Cerebellar cortex (tissue), 1 donor: ENCODE measurements at places on chromosomes 7 and 10.

- DNase-seq: no peak
Observed at GRCh38 chr7:983004-983615, at the start of gene CYP2W1. TSS of gene CYP2W1 (plus strand) at chr7:983181. CDS start at chr7:983212, 31 bp downstream.

DNA sequence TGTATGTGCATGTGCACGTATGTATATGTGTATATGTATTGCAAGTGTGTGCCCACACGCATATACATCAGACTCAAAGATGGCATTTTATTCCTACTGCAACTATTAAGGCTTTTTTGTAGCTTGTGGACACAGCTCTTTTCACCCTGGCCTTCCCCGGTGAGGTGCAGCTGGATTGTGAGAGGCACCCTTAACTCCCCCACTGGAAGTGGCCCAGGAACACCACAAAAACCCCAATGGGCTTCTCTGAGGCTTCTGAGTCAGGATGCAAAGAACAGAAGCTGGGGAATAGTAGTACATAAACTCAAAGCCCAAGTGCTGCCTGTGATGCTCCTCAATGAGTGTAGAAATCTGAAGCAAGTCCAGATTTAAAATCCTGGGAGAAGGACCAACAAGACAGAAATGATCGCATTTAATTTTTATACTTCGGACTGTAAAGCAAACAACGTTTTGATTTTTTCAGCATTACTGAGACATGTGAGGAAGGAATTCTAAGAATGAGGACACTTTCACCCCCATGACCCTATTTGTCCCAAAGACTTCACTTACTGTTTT is 369.2 kb upstream of the MGMT start:
- no peak for DNase-seq

- no peak for DNase-seq
Observed at GRCh38 chr7:4769761-4770160, 5.7 kb upstream of the AP5Z1 start.

DNA sequence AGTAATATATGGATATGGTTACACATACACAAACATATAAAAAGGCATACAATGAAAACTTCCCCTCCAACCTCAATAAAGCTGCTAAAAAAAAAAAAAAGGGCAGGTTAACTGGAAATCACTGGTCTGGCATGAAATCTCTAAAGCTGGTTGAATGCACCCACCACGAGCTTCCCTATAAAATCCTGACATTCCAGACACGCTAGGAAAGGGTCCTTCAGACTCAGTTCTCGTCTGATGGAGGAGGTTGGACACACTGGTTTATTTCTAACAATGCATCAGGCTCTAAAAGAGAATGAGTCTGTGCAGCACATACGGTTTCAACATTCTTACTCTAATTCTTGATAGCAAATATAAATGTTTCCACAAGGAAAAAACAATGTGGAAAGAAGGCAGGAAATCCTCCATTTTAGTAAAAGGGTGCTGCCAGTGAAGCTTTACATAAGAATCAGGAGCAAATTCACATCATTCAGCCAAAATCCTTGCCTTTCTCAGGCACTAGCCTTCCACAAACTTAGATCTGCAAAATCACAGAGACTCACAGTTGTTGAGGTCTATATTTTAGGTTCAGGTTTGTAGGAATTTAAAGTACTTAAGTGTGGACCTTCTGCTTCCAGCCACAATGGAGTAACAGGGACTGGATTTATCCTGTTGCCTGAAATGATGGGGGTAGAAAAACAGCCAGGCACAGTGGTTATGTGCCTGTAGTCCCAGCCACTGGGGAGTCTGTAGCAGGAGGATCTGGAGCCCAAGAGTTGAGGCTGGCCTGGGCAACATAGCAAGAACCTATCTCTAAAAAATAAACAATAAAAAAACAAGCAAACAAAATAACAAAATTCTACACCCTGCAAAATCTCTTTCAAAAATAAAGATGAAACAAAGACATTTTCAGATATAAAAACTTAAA is 73.5 kb downstream of the CYTH3 start:
- no peak for DNase-seq

- no peak for DNase-seq
Observed at GRCh38 chr10:52128056-52128683, 185.9 kb upstream of the DKK1 start.

DNA sequence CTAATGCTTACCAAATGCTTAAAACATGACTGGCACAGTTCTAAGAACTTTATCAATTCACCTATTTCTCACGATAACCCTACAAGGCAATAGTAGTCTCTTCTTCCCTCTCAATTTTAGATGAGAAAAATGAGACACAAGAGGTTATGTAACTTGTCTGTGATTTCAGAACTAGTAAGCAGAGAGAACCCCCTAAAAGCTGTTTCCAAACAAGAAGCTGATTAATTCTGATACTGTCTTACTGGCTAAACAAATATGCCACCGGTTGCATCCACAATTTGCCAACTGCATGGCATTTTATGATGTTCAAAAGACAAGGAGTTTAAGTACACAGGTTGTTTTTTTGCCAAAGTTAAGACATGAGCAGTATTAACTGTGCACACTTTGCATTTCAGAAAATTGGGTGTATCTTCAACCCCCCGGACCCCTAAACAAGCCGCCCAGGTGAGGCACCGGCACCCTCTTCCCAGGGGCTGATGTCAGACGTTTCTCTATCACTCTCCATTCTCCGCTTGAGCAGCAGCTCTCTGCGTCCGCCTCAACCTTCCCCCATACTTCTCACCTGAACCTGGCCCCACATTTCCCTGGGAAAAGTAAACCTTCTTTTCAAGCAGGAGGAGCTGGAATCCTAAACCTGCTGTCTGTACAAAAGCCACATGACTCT is 21.7 kb downstream of the RSU1 start:
- DNase-seq: no peak

DNA sequence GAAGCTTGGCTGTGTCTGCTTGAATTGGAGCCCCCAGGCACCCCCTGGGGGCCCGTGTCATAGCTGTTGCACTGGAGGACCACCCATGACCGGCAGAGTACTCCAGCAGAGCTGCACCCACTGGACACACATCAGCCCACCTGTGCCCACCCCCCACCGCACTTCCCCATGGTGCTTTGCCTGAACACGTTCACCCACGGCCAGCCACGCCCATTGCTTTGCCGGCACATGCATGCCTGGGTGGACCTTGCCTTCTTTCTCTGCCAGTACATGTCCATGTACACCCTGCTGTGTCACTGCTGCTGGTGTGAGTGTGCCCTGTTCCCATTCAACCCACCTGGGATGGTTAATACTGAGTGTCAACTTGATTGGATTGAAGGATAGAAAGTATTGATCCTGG is 88.7 kb downstream of the SAMD9 start:
- DNase-seq: no peak

- DNase-seq: no peak
Observed at GRCh38 chr10:84907461-84908009, 579.1 kb downstream of the CCSER2 start.

DNA sequence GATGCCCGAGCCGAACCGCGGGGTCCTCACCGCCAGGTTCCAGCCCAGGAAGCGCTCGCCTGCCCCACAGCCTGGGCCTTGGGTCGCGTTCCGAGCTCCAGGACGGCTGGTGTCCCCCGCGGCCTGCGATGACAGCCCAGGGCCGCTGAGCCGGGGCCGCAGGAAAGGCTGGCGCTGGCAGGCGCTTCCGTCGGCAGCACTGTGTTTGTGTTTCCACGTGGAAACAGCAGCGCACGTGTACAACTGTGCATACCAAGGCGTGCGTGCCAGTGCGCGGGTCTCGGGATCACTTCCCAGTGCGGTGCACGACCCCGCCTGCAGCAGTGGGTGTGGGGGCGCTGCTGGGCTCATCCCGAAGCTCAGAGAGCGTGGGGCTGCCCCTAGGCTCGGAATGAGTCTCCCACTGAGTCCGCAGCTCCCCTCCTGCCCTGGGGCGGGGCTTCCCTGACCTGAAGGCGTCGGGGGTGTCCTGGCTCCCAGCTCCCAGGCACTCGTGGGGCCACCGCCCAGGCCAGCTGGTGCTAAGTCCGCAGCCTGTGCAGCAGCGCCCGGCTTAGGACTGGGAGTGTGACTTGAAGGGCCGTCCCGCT is 17.2 kb downstream of the AP5Z1 start:
- DNase-seq: no peak

- no peak for DNase-seq
Observed at GRCh38 chr7:46226860-46227259, 305.8 kb upstream of the IGFBP3 start.

DNA sequence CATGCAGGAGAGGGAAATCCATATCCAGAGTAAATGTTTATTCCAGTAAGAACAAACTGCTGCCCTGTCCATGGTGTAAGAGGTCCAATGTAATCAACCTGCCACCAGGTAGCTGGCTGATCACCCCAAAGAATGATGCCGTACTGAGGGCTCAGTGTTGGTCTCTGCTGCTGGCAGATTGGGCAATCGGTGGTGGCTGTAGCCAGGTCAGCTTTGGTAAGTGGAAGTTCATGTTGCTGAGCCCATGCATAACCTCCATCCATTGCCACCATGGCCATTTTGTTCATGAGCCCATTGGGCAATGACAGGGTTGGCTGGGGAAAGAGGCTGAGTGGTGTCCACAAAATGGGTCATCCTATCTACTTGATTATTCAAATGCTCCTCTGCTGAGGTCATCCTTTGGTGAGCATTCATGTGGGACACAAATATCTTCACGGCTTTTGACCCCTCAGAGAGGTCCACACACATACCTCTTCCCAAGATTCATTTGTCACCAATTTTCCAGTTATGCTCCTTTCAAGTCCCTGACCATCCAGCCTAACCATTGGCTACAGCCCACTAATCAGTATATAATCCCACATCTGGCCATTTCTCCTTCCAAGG is 23.3 kb upstream of the PAPSS2 start:
- DNase-seq: no peak

- no peak for DNase-seq
Observed at GRCh38 chr7:5689118-5689517, 92.3 kb downstream of the RNF216 start.

GRCh38 chr10:74008212-74008731 is 10.4 kb downstream of the VCL start:
- no peak for DNase-seq

DNA sequence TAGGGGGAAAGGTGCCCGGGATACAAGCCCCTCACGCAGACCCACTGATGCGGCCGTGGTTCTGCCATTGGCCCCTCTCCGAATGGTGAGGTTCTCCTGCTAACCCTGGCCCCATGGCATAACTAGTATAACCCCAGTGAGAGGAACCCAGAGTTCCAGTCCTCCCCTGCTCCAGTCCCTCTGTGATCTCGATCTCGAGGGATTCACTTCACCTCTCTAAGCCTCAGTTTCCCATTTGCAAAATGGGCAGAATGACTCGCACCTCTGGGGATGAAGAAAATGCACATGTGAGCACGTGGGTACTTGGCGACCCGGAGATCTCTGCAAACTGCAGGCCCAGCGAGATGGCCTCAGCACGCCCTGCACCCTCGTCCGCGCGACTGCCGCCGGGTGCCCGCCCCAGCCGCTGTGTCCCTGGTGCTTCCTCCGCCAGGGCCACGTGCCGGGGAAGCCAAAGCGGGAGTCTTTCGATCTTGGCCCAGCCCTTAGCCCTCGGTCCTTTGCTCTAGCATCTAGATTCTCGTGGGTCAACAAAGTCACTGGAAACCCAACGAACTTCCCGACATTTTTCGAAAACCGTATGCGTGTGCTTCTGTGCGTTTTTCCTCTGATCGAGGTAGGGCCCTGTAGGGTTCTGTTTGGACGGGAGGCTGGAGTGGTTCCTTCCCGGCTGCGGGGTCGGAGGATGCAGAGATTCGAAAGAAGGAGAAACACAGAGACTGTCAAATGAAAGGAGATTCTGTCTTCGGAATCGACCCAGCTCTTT is 169.8 kb downstream of the UBE2H start:
- DNase-seq: no peak

DNA sequence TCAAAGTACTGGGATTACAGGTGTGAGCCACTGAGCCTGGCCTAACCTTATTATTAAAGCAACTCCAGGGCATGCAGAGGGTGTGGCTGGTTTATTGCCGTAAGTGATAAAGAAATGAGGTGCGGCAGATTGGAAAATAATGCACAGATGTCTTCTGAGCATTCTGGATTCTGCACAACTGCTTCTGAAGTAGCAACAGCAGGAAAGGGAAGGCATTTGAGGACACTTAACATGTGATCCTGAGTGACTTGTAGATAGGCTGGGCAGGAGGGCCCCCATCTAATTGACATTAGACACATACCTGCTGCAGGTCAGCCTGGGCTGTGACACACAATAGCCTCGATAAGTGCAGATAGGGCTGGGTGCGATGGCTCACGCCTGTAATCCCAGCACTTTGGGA is 5.6 kb downstream of the RHBDD2 start:
- DNase-seq: no peak

- no peak for DNase-seq
Observed at GRCh38 chr7:145324081-145324480, 488.2 kb upstream of the TPK1 start.

DNA sequence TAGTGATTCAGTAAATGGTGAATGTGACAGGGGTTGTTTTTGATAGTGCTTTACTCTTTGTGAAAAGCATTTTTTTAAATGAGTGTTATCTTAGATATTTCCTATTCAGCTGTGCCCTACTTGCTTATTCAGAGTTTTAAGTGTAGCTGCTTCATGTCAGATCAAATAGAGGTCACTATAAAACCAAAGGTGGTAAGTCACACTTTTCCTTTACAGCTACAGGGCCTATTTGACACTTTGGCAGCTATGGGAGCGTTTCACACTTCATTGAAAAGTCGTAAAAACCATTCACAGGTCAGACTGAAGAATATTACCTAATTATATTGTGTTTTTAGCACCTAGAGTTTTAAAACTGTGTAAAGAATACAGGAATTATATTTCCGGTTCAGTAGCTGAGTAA is 67.3 kb downstream of the ANKIB1 start:
- DNase-seq: no peak

GRCh38 chr7:108813251-108814014 is 243.8 kb downstream of the DNAJB9 start:
- no peak for DNase-seq

- peak; percentile 23 for DNase-seq
Observed at GRCh38 chr10:84665883-84666463, 337.6 kb downstream of the CCSER2 start.

GRCh38 chr10:30831426-30831825 is 200.2 kb downstream of the ZNF438 start:
- no peak for DNase-seq

DNA sequence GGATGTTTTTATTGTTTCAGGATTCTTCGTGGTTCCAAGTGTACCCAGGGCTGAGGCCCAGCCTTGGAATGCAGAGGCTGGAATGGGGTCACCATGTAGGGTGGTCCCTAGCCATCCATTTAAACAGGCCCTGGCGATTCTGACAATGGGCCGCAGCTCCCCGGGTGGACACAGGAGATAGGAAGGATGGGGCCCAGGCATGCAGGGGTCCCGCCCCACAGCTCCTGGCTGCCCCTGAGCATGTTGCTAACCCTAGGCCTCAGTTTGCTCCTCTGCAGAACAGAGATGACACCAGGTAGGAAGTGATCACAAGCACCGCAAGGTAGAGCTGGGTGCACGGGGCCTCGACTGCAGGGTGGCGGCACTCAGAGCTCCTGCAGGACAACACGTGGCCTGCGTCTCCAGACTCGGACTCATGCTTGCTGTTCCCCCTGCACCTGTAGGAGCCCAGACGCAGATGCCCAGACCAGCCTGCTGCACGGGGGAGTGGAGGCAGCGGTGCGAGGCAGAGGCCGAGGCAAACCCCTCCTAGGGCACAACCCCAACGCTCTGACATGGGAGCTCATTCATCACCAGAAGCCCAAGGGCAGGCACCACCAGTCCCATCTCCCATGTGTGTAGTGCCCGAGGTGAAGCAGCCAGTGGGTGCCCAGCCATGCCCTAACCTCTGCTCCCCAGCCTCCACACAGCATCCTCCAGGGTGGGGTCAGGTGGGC is 25.5 kb downstream of the VIPR2 start:
- DNase-seq: no peak
